ENCODE measurements at places on chromosomes 13 and 19.

DNA sequence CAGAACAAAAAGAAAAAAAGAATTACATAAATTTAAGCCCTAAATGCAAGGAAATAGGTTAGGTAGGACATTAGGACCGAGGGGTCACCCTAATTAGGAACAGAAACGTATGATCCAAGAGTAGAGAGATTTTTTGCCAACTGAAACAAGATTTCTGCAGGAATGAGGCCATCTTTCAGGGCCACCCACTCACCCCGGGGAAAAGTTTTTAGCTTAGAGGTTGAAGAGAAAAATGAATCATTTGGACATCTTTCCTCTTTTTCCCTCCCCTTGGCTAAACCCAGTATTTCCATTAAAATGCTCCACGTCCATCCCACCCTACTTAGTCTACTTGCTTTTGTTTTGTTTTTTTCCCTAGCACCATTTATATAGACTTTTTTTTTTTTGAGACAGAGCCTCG lies 10.6 kb upstream of the PNMA8A start:
- DNase-seq, result no peak

DNA sequence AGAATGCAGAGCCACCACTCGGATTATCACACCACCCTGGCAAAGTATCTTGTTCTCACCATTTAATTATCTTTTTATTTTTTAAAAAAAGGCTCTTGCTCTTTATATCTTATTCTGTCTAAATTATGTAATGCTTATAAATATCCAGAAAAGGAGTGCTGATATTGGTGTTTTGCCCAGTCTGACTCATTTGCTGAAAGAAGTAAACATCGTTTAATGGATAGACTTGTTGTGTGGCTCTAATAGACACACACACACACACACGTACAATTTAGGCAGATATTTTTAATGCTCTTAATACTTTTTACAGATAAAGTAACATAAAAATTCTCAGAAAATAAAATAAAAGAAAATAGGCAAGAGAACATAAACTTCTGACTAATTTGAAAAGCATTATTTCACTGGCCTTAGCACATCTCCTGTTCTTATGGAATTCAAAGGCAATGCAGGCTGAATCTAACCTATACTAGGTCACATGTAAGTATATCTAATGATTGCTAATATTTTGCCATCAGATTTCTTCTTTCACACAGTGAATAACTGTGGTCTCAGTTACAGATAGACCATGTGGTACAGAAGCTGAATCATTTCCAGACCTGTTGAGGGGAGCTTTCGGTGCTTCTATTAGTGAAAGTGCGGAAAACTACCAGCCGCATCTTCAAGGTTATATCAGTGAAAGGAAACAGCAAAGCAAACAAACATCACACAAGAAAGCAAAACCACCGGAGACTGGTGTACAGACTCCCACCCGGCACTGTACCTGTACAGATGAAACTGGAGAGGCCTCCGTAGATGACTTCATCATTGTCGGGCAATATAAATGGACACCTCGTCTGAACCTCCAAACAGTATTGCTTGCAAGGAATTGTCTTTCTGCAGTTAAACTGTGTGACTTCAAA lies 642.1 kb upstream of the ARGLU1 start:
- no peak for DNase-seq

GRCh38 chr13:74289107-74289506 lies 154.9 kb upstream of the KLF12 start:
- DNase-seq, result no peak

GRCh38 chr13:47813718-47814117 lies 187.4 kb downstream of the SUCLA2 start:
- no peak for DNase-seq

Measured in NCI-H1105 (cell line).